ENCODE measurements at places on chromosomes 1 and 21. TPM values are rescaled to one million over a fixed set of nuclear protein-coding genes. Genes with fewer than 3 reads are reported as not detected.

GRCh38 chr1:17922833-17923232 is 167.7 kb downstream of the ACTL8 start:
- peak; percentile 31 for DNase-seq

DNA sequence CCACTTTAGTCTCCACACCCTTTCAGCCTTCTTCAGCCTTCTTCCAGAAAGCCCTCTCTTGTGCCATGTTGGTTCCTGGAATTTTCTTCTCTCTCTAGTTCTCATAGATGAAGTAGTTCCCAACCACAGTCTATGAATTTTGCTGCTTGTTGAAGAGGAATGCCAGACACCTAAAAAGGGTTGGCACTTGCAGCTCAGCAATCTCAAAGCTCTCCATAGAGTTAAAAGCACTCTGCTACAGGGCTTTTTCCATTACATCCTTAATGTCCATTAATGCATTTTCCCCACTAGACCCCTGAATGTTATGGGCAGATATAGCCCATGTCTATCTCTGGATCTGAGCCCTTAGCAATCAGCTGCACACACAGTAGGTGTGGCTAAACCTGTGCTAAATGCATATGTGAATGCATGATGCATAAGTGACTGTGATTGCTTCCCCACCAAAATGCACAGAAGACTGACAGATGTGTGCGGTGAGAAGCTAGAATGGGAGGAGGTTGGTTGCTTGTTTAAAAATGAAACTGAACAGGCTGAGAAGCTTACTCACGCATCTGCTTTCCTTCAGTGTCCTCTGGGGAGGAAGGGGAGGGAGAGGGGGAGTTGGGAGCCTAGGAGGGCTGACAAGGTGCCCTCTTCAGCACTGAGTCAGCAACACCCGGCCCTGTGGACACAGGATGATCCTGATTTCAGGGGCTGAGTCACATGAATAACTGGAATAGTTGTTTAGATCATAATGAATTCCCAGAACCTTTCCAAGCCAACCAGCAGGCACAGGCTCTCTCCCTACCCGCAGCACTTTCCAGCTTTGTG is 146.1 kb upstream of the FGGY start:
- DNase-seq: no peak

DNA sequence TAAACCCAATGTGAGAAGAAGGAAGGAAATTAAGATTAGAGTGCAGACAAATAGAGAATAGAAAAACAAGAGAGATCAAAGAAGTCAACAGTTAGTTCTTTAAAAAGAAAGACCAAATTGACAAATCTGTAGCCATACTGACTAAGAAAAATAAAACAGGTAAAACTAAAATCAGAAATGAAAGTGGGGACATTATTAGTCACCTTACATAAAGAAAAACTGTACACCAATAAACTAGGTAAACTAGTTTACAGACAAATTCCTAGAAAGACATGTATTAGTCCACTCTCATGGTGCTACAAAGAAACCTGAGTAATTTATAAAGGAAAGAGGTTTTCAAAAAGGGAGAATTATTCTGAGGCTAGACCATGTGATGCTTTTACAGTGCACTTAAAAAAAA is 22.3 kb downstream of the BLZF1 start:
- DNase-seq: no peak

The SUSD4 gene
- 7.2 TPM for total RNA-seq

The S100A7 gene
- total RNA-seq: not detected

The BGLAP gene
- 2.0 TPM for total RNA-seq

Data from Calu3 (cell line).